ENCODE measurements at places on chromosomes 6 and 20.

- no peak for DNase-seq
- H3K27me3 ChIP-seq: no peaks in the 10 kb centered on the region
- H3K27ac ChIP-seq: peak overlapping the region; percentile 97
- H3K36me3 ChIP-seq: no peaks in the 10 kb centered on the region
Measured at GRCh38 chr6:35015476-35015875, 125.7 kb downstream of the TCP11 start.

DNA sequence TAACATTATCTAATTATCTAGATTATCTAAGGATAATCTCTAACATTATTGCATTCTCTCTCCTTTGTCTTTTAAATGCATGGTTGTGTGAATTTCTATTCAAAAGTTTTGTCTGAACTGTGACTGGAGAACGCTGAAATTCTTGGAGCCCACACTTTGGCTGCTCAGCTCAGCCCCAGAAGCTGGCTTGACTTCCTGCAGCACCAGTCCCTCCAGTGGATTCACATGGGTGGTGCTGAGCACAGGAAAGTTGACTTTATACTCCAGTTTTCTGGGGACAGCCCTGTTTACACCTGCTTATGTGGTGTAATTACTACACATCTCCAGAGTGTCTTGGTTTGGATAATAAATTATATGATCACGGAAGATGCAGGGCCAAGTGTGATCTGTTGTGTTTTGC is 255.1 kb upstream of the NOX3 start:
- DNase-seq: no peak
- no peaks in the 10 kb centered on the region for H3K36me3 ChIP-seq

DNA sequence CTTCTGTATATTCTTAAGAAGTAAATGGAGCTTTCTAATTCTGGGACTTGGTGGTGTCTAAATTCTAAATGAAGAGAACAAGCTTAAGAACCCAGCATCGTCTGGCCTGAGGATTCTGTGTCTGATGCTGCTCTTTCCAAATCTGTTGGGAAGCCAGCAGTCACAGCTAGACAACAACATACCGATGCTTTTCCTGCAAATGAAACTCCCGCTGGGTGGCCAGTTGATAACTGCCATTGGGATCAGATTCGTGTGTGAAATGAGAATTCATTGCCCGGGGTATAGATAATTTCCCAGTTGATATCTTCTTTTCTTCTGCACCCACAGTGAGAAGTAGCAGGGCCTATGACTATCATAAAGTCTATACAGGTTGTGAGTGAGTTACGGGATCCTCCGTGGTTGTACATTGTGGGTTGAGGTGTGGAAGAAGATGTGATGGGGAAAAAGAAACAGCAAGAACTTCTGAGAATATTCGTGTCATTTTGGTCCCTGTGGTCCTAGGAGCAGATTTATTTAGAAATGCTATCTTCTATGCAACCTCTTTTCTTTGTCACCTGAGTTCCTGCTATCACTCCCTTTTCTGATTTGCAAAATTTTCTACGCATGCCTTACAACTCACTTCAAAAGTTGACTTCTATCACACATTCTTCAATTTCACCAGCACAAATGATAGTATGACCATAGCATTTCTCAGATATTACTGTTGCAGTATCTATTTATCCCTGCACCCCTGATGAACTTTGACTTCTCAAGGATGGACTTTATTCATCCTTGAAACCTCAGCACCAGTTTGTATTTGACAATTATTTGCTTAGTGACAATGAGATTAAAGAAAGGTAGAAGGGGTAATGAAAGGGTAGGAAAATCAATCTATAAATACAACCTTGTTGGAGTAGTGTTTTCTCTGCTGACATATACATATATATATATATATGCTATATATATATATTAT is 10.4 kb downstream of the NOX3 start:
- no peaks in the 10 kb centered on the region for H3K36me3 ChIP-seq
- H3K4me3 ChIP-seq: no peak overlapping the region
- peaks cover 7% of the 10 kb centered on the region for H3K4me1 ChIP-seq

- H3K27me3 ChIP-seq: no peaks in the 10 kb centered on the region
- no peaks in the 10 kb centered on the region for H3K36me3 ChIP-seq
- no peak for DNase-seq
- H3K4me3 ChIP-seq: no peak overlapping the region
Measured at GRCh38 chr20:43961541-43962471, 47.2 kb downstream of the TOX2 start.

- H3K27me3 ChIP-seq: no peaks in the 10 kb centered on the region
- DNase-seq: no peak
- H3K27ac ChIP-seq: no peak overlapping the region
- no peak overlapping the region for H3K4me3 ChIP-seq
Measured at GRCh38 chr6:20686142-20686541, 151.9 kb downstream of the CDKAL1 start.

All from esophagus muscularis mucosa (tissue), 4 donors.